ENCODE measurements at places on chromosomes 11 and 22. TPM values are rescaled to one million over a fixed set of nuclear protein-coding genes. Genes with fewer than 3 reads are reported as not detected.

NCF4 gene
- not detected for total RNA-seq

CRYBB2 gene
- not detected for total RNA-seq

SLC37A2 gene
- total RNA-seq: 0.10 TPM

FGF3 gene
- not detected for total RNA-seq

OR2AT4 gene
- 0.01 TPM for total RNA-seq

GNG3 gene
- not detected for total RNA-seq

All from A549 treated with DMSO at 1 μM for 4 hours (cell line).